Bladder microvascular endothelial cell (primary cell): ENCODE measurements at places on chromosomes 6 and 20. TPM values are rescaled to one million over a fixed set of nuclear protein-coding genes. Genes with fewer than 3 reads are reported as not detected.

The MLN gene
- total RNA-seq, result not detected in 2 replicates

The C4A gene
- 1.5 and 3.1 TPM in 2 replicates for total RNA-seq

The APMAP gene
- 71.9 and 108 TPM in 2 replicates for total RNA-seq

The SLC4A11 gene
- total RNA-seq, result 1.3 and 28.9 TPM in 2 replicates

The BACH2 gene
- total RNA-seq, result 0.16 and 4.8 TPM in 2 replicates

The CTAGE9 gene
- total RNA-seq, result not detected in 2 replicates

The VIP gene
- 0.16 and 1.3 TPM in 2 replicates for total RNA-seq

The OPRM1 gene
- total RNA-seq, result not detected in 2 replicates

The CST5 gene
- not detected in 2 replicates for total RNA-seq

The REPS1 gene
- total RNA-seq, result 23.6 and 25.0 TPM in 2 replicates

The SCAND1 gene
- total RNA-seq, result 35.3 and 54.9 TPM in 2 replicates

The THBD gene
- total RNA-seq, result 26.2 and 42.2 TPM in 2 replicates

The EYA4 gene
- 0.25 TPM in 1 of 2 replicates, not detected in the other for total RNA-seq

The PACSIN1 gene
- total RNA-seq, result not detected in 2 replicates

The SPTLC3 gene
- total RNA-seq, result 0.65 and 1.0 TPM in 2 replicates

The TPMT gene
- total RNA-seq, result 8.3 and 11.4 TPM in 2 replicates

The F13A1 gene
- total RNA-seq, result not detected in 2 replicates
